ENCODE measurements at places on chromosomes 4 and X. TPM values are rescaled to one million over a fixed set of nuclear protein-coding genes. Genes with fewer than 3 reads are reported as not detected.

ARX gene
- total RNA-seq, result not detected

TMSB15A gene
- 0.46 TPM for total RNA-seq

- no peak overlapping the region for H3K27ac ChIP-seq
- no peaks in the 10 kb centered on the region for H3K27me3 ChIP-seq
- no peaks in the 10 kb centered on the region for H3K36me3 ChIP-seq
- H3K4me1 ChIP-seq, result no peaks in the 10 kb centered on the region
Observed at GRCh38 chr4:149398993-149399392, 416.6 kb downstream of the IQCM start.

ZNF718 gene
- total RNA-seq, result 6.8 TPM

SUPT20HL1 gene
- total RNA-seq, result not detected

SMIM31 gene
- total RNA-seq, result not detected

Data from astrocyte (in vitro differentiated cells and primary cell).